Activated CD4-positive, alpha-beta T cell treated with anti-CD3 and anti-CD28 coated beads, Interleukin-2, amount 50 U/mL, for 1 hour (primary cell): ENCODE measurements at places on chromosomes 4 and X.

DNA sequence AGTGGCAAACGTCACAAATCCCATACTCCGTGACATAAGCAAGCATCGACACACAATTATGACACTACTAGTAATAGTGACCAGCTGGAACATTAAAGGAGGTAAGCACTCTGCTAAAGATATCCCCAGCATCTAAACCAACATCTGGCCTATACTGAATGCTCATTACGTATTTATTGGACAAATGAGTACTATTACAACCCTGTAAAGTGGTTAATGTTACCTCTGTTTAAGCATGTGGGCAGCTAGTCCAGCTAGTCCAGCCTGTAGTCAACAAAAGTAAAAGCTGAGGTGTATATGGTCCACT, 419 bp upstream of the RPGR start:
- DNase-seq = no peak

DNA sequence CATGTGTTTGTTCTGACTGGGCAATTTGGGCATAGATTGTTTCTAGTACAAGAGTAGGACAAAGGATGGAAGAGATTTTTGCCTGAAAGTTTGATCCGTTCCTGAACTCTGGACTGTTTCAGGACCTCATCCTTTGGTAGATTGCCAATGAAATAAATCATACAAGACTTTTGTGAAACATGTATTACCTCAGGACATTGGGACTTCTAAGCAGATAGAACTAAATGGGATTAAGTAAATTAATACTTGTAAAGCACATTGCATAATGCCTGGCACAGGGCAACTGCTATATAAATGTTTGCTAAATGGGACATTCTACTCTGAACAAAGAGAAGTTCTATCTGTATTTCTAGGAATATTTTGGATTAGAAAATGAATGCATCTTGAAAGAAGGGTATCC, 164.8 kb upstream of the RPS6KA3 start:
- no peak for DNase-seq

DNA sequence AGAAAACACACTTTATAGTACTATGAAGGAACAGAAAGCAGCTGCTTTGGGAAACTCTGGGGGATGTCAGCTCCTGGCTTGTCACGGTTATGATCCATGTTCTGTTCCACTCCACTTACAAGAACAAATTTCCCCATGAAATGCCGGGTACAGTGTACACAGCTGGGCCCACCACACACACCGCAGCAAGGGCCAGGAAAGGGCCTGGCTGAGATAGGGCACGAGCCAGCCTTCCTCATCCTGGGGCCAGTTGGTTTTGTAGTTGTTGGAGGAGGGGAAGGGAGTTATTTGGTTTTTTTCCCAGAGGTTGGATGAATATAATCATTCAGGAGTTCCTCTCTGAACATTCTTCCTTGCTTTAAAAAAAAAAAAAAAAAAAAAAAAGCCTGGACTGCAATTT, 56.8 kb downstream of the SEPSECS start:
- DNase-seq = no peak

- DNase-seq = no peak
These were observed 6.9 kb downstream of the MSN start for GRCh38 chrX:65674204-65674893.

DNA sequence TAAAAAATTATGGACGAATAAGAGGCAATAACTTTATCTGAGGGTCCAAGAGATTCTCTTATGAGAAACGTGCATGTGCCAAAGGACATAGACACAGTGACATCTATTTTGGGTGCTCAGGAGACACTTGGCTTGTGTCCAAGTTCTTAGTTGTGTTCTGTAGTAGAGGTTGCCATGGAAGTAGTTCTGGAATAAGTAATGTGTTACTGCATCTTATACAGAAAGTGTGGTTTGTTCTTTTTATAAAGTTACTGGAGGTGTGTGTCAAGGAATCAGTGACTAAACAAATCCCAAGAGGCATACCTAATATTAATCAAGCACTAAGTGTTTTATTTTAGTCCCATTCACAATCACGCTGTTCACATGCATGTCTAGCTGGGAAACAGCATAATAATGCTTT, 305.7 kb downstream of the ARHGAP24 start:
- no peak for DNase-seq

DNA sequence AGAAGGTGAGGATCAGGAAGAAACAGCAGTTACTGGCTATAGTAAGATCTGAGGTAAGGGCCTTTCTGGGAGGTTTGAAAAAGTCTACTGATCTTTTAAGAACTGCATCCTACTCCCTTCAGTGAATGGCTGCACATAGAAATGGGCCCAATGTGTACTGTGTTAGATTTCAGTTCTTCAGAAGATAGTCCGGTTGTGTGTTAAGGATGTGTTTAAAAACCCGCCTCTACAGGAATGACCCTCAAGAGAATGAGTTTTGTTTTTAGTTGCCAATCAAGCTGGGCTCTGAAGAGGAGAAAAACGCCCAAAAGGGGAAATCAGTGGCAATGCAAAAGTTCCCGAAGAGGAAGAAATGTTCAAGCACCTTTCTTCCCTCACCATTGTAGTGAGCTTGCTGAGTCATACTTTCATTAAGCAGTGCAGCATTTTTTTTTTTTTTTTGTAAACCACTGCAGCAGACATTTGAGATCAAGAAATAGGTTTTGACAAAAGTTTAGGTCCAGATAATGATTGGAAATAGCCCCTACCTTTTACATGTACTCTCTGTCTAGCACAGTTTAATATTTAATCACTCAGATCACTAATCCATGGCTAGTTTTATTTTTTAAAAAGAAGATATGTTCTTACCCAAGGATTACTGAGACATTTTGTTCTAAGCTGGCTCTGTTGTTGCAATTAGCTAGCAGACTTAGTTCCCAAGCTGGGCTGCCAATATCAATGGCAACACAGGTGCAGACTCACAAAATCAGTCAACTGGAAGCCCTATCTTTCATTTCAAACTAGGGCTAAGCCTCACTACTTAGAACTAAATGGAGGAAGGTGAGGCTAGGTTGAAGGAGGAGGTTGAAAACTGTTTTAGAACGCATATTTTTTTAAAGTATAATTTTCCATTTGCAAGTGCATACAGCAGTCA, 7.0 kb upstream of the TRPC5OS start:
- no peak for DNase-seq

GRCh38 chr4:85579942-85580341, 105.0 kb downstream of the ARHGAP24 start:
- no peak for DNase-seq

GRCh38 chr4:95243892-95244291, 304.9 kb downstream of the UNC5C start:
- no peak for DNase-seq

GRCh38 chrX:82711457-82711856, 796.6 kb upstream of the POU3F4 start:
- DNase-seq = no peak

DNA sequence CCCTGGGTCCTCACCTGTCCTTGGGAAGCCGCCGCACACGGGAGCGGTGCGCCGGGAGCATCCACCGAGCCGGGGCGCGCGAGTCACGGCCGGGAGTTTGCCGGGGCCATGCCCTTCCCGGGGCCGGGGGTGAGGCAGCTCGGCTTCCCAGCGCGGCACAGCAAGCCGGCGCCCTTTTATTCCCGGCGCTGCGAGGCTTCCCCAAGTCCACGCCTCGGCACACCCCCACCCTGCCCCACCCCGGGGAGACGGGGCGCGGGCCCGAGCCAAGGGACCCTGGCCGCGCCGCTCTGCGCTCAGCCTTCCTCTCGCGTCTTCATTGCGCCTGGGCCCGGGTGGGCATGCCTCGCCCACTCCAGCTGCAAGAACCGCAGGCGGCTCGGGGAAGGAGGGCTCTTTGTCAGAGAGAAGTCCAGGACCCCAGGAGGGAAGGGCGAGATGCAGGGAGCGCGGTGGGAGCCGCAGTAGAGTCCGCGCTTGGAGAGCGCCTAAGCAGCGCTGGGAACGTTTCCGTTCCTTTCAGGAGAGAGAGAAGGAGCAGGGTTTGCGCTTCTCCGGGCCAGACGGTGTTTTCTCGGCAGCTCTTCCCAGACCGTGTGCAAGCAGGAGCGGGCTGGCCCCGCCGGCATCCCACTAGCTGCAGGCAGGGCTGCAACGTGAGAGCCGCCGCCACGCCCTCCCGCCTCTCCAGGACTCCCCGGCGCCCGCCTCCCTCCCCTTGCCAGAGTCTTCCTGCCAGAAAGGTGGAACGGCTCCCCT, at the start of gene MXRA5:
TSS of gene MXRA5 (minus strand) at position 152 of the 759 bp plus-strand sequence. CDS start 2,819 bp downstream, outside the sequence.
- no peak for DNase-seq

DNA sequence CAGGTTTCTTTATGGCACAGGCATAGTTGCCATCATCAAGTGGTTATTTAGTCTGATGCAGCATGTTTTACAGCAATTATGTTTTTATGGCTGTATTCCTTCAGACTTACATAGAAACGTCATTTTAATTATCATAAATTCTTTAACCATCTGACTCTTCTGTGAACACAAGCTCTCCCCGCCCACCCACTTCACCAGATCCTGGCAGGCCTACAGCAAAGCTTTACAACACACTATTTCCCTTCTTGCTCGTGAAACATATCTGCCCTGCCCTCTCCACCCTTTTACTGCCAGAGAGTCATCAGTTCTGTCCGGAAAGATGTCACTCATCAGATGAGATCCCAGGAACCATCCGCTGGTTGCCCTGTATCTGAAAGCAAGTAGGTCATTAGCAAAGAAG, 120.5 kb downstream of the HS6ST2 start:
- DNase-seq = no peak

DNA sequence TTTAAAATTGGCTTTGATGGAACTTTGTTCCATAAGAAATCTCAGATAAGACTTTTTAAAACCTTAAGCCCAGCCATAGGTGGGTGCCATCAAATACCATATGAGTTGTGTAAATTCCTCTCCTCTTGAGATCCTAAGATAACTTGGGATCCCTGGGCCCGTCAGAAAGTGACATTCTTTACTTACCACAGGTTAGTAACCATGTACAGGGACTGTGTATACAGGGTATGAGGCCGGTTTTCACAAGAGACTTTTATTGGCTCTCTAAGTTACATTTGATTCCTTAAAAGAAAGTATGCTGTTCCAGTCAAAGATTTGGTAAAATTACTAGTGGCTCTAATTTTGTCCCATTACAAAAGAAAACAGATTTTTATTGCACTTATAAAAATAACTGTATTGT, 110.1 kb downstream of the APOOL start:
- no peak for DNase-seq

DNA sequence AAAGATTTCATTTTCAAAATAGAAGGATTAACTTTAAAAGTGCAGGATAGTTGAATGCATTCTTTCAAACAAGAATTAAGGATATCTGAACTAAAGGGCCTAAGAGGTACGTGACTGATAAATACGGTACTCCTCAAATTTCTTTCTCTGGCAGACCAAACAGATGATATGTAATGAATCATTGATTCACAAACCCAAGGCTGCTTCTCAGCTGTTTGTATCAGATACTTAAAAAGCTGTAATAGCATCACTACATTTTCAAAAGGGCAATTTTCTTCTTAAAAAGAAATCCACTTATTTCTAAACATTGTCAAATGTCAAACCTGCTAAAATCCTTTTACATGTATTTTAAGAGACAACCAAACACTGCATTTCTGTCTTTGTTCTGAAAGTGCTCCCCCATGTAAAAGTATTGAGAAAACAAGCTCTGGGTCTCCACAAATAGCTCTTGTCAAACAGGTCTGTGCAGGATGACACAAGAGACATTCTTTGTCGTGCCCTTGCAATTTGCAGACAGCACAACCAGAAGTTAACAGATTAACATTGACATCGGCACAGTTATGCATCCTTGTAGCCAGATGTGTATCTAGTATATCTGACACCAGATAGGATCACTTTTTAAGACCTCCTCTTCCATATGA, 82.0 kb downstream of the MANBA start:
- DNase-seq = no peak

- DNase-seq = peak; percentile 4
These were observed 679.9 kb downstream of the RPA4 start for GRCh38 chrX:97563531-97564133.

GRCh38 chr4:139559687-139560086, 3.7 kb upstream of the SETD7 start:
- DNase-seq = no peak

- DNase-seq = no peak
These were observed 3.5 kb downstream of the MXD4 start for GRCh38 chr4:2258091-2259035.

GRCh38 chrX:153454901-153455550, 9.2 kb upstream of the TREX2 start:
- DNase-seq = no peak

- DNase-seq = no peak
These were observed 17.7 kb upstream of the ASB5 start for GRCh38 chr4:176286728-176287127.

DNA sequence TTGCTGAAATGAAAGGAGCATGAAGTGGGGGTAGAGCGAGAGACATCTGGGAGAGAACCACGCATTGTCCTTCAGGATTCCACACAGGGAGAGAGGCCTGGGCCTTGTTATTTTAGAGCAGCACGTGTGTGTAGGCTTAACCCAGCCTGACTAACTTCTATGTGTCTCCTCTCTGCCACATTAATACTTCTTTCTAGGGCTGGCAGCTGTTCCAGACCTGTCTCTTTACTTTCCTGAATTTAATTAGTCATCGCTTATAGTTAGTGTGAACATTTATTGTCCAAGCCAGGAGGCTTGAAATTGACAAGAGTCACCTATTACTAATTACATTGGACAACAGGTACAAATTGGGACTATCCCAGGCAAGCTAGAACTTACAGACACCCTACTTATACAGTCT, 51.3 kb downstream of the SMAD1 start:
- DNase-seq = no peak

DNA sequence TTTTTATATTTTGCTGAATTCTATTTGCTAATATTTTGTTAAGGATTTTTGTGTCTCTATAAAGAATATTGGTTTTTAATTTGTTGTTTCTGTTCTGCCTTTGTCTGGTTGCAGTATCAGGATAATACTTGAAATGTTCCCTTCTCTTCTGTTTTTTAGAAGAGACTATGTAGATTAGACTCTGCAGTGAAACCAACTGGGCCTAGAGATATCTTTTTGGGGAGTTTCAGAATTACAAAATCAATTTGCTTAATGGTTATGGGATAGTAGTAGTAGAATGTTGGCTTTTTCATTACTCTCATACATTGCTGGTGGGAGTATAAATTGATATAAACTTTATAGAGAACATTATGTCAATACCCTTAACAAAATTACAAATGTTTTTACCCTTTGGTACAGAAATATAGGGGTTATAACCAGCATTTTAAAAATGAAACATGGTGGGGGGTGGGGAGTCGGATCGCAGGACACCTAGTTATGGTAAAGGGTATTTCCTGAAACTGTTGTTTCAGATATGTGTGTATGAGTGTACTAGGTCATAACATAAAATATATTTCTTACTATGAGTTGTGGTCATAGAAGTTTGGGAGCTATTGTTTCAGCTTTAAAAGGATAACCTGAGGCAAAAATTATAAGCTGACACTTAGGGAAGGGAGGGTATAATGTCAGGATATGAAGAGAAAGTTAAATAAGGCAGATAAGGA, 29.0 kb downstream of the CLOCK start:
- DNase-seq = no peak

- no peak for DNase-seq
These were observed 492 bp upstream of the HDAC8 start for GRCh38 chrX:72573158-72573511.

GRCh38 chrX:129706400-129707072, 32.2 kb upstream of the XPNPEP2 start:
- no peak for DNase-seq

GRCh38 chr4:88223516-88223915, 60.8 kb downstream of the PPM1K start:
- DNase-seq = no peak
